ENCODE measurements at places on chromosomes 2 and 18. TPM values are rescaled to one million over a fixed set of nuclear protein-coding genes. Genes with fewer than 3 reads are reported as not detected.

DNA sequence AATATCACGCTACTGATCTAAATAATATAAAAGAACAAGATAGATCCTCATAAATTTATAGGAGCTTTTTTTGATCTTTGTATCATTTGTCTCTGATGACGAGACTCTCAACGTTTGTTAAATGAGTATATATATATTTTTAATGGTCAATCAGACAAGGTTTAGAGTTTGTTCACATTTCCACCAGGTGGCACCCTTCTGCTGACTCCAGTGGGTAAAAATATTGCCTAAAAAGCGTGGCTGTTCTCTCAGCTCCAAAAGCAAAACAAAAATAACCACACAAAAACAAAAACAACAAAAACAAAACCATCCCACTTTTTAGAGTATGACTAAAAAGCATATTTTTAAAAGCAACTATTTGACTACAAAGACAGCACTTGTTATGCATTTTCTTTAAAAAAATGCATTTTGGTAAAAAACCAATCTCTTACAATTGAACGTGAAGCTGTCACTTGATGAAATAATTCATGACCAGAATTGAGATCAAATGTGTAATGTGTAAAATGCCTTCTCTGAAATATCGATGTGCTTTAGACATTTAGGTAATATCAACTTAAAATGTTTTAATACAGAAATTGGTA is 723.2 kb downstream of the DPP10 start:
- DNase-seq, result no peak
- no peak overlapping the region for H3K27ac ChIP-seq
- H3K27me3 ChIP-seq, result peaks cover 13% of the 10 kb centered on the region
- peaks cover 9% of the 10 kb centered on the region for H3K4me1 ChIP-seq

GRCh38 chr2:70656421-70657010 is 102.9 kb upstream of the TGFA start:
- no peak for DNase-seq
- no peak overlapping the region for H3K27ac ChIP-seq
- no peak overlapping the region for H3K4me3 ChIP-seq
- H3K27me3 ChIP-seq, result peaks cover 20% of the 10 kb centered on the region
- H3K36me3 ChIP-seq, result no peaks in the 10 kb centered on the region

DNA sequence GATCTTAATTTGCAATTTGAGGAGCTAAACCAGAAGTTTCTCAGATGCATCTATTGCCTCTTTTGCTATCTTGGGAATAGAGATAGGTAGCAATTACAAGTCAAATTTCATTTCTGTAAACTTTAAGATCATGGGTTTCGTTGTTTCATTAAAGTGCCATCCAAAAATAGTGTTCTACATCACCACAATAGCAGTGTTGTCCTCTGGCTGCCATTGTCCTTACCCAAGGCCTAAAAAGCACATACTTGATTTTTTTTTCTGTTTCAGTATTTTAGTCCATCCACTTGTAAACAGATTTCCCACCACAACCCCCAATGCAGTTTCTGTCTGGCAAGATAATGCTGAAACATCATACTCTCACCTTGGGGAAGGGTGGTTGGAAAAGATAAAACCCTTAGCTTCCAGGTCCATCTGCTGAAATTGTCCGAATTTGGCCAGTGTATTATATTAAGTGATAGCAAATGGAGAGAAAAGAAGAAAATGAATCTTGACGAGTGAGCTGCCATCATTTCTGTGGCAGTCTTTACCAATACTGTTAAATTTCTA is 136.2 kb downstream of the LCLAT1 start:
- H3K4me3 ChIP-seq, result no peak overlapping the region
- peaks cover 5% of the 10 kb centered on the region for H3K4me1 ChIP-seq
- no peak overlapping the region for H3K27ac ChIP-seq
- DNase-seq, result no peak
- no peaks in the 10 kb centered on the region for H3K36me3 ChIP-seq

DNA sequence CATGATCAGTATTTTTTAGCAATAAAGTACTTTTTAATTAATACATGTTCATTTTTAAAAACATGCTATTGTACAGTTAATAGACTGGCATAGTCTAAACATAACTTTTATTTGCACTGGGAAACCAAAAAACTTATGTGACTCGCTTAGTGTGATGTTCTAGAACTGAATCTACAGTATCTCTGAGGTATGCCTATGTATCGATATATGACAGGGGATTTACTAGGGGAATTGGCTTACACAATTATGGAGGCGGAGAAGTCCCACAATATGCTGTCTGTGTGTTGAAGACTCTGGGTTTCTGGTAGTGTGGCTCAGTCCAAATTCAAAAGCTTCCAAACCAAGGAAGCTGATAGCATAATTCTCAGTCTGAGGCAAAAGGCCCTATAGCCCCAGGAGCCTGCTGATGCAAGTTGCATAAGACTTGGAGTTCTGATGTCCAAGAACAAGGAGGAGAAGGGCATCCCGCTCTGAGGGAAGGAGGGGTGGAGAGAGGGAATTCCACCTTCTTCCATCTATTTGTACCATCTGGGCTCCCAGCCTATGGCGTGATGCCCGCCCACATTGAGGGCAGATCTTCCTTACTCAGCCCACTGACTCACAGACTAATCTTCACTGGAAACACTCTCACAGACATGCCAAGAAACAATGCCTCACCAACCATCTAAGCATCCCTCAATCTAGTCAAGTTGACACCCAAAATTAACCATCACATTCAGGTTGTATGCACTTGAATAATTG is 27.5 kb downstream of the ZNF638 start:
- DNase-seq, result no peak
- H3K4me1 ChIP-seq, result no peaks in the 10 kb centered on the region
- peaks cover 11% of the 10 kb centered on the region for H3K36me3 ChIP-seq
- H3K4me3 ChIP-seq, result no peak overlapping the region
- no peak overlapping the region for H3K27ac ChIP-seq
- H3K27me3 ChIP-seq, result no peaks in the 10 kb centered on the region

- H3K27me3 ChIP-seq, result no peaks in the 10 kb centered on the region
- no peak overlapping the region for H3K27ac ChIP-seq
- DNase-seq, result no peak
- peaks cover 42% of the 10 kb centered on the region for H3K4me1 ChIP-seq
- H3K36me3 ChIP-seq, result no peaks in the 10 kb centered on the region
Observed at GRCh38 chr2:33129263-33130053, 182.7 kb downstream of the LTBP1 start.

DNA sequence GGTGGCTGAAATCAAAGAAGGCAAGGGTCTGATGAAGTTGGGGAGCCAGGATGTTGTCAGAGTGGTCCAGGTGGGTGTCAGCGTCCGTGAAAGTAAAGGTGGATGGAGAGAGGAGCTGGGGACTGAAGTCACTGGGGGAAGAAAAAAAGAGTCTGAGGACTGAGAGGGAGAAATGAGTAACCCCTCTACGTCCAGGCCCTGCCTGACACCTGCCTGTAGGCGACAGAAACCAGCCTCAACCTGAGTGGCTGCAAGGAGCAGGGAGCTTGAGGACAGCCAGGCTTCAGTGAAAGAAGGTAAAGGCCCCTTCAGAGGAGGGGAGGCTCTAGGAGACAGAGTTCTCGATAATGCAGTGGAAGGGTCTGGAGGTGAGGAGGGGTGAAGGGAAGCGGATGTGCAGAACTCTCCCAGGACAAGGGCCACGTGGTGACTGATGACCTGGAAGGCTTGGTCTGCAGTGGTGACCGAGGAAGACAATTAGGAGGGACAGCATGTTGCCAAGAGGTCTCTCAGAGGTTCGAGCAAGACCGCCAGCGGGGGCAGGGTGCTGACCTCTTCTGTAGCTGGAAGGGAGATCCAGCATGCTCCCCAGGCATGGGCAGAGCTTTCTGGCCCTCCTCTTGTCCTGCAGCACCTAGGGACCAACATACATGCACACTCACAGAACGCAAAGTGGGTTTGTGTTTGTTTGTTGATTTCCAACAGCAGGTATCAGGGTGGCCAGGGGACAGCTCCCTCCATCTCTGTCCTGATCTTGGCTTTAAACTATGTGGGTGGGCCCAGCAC is 86.6 kb upstream of the TMEM247 start:
- H3K4me3 ChIP-seq, result no peak overlapping the region
- H3K36me3 ChIP-seq, result no peaks in the 10 kb centered on the region
- no peak overlapping the region for H3K27ac ChIP-seq
- H3K4me1 ChIP-seq, result no peaks in the 10 kb centered on the region
- H3K27me3 ChIP-seq, result no peaks in the 10 kb centered on the region
- DNase-seq, result no peak

DNA sequence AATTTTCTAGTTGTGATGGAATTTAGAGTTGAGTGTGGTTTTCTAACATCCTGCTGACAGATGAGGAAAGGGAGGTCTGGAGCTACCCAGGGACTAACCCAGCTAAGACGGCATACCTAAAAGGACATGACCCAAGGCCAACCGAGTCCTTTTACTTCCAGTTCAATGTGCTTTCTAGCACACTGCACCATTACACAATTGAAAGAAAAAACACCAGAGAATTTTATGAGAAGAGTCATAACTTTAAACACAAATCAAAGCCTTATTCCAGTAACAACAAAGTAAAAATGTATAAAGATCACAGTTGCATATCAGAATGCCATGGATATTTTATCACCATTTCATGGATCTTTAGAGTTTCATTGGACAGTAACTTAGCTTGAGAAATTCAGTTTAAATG is 480.3 kb downstream of the MEIS1 start:
- H3K36me3 ChIP-seq, result no peaks in the 10 kb centered on the region
- no peak overlapping the region for H3K4me3 ChIP-seq
- H3K27me3 ChIP-seq, result no peaks in the 10 kb centered on the region
- H3K27ac ChIP-seq, result peak overlapping the region; percentile 39
- no peak for DNase-seq

DNA sequence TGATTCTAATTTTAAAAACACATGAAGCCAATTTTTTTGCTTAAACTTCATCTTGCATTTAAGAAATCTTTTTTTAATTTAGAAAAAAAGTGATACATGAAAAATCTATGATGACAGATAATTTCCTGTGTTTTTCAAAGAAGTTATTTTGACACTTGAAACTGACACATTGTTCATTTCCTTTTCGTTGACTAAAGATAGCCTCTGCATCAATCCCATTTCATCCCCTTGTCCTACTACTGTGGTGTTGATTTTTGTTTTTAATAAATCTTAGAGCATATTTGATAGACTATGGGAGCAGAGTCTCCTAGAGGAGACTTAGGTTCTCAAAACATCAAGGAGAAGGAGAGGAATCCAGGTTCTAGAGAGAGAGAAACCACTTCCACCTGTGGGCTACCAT is 70.9 kb downstream of the ACVR1C start:
- DNase-seq, result no peak
- no peak overlapping the region for H3K27ac ChIP-seq
- H3K36me3 ChIP-seq, result no peaks in the 10 kb centered on the region
- no peaks in the 10 kb centered on the region for H3K27me3 ChIP-seq
- H3K4me3 ChIP-seq, result no peak overlapping the region

DNA sequence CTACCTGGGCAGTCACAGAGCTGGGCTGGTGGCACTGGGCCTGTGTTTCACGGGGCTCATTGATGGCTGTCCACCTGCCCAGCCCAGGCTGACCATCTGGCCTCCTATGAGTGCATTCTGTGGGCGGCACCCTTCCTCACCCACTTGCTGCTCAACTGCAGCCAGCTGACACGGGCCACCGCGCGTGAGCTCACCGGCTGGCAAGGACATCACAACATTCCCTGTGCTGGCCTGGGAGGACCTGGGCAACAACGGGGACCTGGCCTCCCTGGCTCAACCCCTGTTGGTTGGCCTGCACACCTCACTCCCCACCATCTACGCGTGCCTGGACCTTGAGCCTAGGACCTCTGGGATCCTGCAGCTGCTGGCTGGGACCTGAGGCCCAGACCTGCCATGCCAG is 98.2 kb upstream of the DTNA start:
- H3K36me3 ChIP-seq, result no peaks in the 10 kb centered on the region
- H3K27ac ChIP-seq, result no peak overlapping the region
- peaks cover 3% of the 10 kb centered on the region for H3K4me1 ChIP-seq
- no peak for DNase-seq
- H3K4me3 ChIP-seq, result no peak overlapping the region

GRCh38 chr2:18855027-18855426 is 265.7 kb upstream of the NT5C1B start:
- no peak for DNase-seq
- no peaks in the 10 kb centered on the region for H3K36me3 ChIP-seq
- H3K4me1 ChIP-seq, result no peaks in the 10 kb centered on the region

The TBR1 gene
- total RNA-seq, result not detected

The CCDC85A gene
- 3.5 TPM for total RNA-seq

The GPR45 gene
- not detected for total RNA-seq

The SERPINB2 gene
- total RNA-seq, result not detected

The CACNB4 gene
- total RNA-seq, result 2.6 TPM
